ENCODE measurements at places on chromosomes 3 and 15.

GRCh38 chr3:88385090-88385489 lies 235.3 kb downstream of the C3orf38 start:
- DNase-seq = no peak

- no peak for DNase-seq
Observed at GRCh38 chr15:34789326-34789725, 6.0 kb downstream of the ACTC1 start.

DNA sequence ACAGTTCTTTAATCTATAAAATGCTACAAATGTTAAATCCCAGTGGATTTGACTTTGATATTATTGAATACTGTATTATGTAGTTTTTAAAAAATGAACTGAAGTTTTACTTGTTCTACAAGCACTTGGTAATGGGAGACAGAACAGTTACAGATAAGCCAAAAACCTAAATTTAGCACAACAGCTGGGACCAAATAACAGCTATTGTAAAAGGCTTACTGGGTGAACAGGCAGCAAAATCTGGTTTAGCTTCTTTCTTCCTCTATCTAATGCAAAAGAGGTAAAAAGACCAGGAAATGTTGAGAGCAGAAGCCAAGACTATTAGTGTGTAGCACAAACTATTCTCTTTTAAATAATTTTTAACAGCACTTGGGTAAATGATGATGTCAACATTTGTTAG lies 1.6 kb upstream of the ATOSA start:
- no peak for DNase-seq

- no peak for DNase-seq
Observed at GRCh38 chr3:31247063-31247447, 285.7 kb upstream of the STT3B start.

GRCh38 chr3:24255414-24255813 lies 239.2 kb downstream of the THRB start:
- no peak for DNase-seq

- DNase-seq = no peak
Observed at GRCh38 chr15:40290918-40291574, 8.2 kb upstream of the ANKRD63 start.

- DNase-seq = no peak
Observed at GRCh38 chr15:39796601-39797000, 14.0 kb upstream of the FSIP1 start.

DNA sequence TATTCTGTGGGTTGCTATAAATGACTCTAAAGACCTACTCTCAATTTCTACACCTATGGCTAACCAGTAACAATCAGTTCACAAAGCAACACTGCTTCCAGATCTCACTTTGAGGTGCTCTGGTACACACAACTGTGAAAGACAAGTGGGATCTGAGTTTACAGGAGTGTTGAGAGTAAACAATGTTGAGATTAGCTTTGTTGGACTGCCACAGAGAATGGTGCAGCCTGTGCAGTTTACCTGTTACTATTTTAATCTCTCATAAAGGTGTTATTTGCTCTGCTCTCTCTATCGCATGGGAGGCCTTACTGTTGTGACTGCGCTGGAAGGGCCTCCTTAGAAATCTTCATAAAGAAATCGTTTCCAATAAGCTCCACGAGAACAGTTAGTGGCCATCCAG lies 112.0 kb downstream of the SOX2 start:
- no peak for DNase-seq

DNA sequence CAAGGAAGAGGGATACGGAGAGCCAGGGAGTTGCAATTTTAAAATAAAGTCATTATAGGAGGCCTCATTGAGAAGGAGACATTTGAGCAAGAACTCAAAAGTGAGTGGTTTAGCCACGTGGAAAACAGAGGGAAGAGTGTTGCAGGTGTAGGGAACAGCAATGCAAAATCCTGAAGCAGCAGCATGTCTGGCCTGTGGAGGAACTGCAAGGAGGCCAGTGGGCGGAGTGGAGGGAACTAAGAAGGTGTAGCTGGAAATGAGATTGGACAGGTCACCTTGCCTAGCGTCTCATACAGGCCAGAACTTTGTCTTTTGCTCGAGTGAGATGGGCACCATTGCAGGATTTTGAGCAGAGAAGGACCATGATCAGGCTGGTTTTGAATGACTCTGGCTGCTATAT lies 34.9 kb downstream of the SAXO2 start:
- no peak for DNase-seq

- DNase-seq = no peak
Observed at GRCh38 chr3:175598740-175599139, 739.6 kb downstream of the NAALADL2 start.

DNA sequence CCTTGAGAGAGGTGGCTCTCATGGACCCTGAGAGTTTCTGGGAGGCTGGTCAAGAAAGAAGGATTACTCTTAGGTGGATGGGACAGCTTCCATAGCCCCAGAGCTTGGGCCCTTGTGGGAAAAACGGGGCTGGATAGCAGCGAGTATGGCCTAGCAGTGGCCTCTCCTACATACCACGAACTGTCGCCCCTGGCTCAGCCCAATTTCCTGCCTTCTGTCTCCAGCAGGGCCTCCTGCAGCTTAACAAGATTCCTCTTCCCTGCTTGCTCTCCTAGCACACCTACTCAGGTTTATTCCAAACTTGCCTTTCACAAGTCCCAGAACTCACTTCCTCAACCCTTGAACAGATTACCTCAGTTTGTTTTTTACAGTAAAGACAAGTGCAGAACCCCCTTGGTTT lies 139.7 kb upstream of the TPM1 start:
- DNase-seq = no peak

DNA sequence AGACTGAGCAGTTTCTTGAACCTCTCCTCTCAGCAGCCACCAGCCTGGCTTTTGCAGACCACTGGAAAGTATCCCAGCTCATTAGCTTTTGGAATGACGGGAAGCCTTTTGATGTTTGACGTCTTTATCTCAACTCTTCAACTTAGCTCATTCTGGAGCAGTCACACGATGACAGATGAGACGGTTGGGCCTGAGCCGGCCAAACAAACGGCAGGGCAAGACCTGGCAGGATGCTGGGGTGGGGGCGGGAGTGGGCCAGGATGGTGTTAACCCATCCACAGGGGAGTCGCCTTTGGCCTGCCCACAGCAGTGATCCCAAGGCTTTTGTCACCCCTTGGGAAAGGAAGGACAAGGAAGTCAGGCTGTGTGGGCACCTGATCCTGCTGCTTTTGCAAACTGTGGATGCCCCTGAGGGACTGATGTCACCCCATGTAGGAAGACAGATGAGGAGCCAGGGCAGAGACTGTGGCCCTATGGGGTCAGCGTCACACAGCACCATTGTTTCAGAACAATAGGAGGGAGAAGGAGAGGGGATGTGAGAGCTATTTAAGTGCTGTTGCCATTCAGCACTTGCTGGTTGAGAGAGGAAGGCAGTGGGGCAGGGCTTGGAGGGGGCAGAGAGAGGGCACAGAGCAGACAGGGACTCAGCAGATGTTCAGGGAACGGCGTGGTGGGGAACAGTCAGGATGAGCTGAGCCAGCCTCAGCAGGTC lies 121.9 kb upstream of the CTDSPL start:
- DNase-seq = no peak

- DNase-seq = no peak
Observed at GRCh38 chr3:151227266-151227806, 24.3 kb upstream of the GPR171 start.

GRCh38 chr3:172129498-172129849 lies 90.1 kb downstream of the FNDC3B start:
- DNase-seq = peak; percentile 92

DNA sequence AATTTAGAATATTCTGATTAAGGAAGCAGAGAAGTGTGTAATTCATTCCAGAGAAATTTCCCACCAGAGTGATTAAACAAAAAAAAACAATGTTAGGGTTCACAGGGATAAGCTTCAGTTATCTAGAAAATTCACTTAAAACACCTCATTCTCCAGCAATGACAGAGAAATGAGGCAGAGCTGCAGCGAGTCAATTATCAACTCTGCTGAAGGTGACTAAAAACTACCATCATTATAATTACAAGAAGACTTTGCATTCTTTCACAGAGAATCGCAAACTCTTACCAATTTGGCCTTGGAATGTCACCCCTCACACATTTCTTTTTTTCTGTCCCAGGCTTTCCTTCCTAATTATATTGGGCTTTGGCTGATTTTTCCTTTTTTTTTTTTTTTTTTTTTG lies 117.1 kb downstream of the RAB11A start:
- no peak for DNase-seq

DNA sequence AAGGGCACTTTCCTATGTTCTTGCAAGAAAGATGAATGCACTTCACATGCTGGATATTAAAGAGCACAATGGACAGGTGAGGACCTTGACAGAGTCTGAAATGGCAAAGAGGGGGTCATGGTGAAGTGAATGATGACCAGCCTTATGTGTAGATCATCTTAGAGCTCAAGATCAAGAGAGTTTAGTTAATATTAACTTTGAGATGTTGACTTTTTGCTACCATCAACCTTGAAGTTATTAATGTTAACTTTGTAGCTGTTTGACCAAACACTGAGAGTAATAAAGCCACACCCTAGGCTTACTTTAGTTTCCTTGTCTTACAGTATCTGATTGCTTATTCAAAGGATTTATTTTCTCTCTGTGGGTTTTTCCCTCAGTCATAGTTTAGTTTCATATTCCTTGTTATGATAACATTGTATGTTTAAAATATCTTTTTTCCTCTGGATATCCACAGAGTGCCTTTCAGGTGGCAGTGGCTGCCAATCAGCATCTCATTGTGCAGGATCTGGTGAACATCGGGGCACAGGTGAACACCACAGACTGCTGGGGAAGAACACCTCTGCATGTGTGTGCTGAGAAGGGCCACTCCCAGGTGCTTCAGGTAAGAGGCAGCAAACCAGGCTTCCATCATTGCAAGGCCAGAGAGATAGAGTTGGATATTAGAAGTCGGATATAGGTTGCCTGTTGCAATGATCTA lies 5.4 kb downstream of the NFKBIZ start:
- no peak for DNase-seq

DNA sequence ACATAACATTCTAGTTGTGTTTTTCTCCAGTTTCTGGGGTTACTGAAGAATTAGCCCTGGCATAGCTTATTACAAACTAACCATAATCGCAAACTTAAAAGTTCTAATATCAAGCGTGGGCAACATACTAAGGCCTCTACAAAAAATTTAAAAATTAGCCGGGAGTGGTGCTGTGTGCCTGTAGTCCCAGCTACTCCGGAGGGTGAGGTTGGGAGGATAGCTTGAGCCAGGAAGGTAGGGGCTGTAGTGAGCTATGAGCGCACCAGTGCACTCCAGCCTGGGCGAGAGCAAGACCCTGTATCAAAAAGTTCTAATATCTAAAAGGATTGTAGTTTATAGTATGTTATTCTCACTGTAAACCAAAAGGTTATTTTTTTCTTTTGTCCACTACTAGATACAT lies 1.1 kb downstream of the OIP5 start:
- no peak for DNase-seq

DNA sequence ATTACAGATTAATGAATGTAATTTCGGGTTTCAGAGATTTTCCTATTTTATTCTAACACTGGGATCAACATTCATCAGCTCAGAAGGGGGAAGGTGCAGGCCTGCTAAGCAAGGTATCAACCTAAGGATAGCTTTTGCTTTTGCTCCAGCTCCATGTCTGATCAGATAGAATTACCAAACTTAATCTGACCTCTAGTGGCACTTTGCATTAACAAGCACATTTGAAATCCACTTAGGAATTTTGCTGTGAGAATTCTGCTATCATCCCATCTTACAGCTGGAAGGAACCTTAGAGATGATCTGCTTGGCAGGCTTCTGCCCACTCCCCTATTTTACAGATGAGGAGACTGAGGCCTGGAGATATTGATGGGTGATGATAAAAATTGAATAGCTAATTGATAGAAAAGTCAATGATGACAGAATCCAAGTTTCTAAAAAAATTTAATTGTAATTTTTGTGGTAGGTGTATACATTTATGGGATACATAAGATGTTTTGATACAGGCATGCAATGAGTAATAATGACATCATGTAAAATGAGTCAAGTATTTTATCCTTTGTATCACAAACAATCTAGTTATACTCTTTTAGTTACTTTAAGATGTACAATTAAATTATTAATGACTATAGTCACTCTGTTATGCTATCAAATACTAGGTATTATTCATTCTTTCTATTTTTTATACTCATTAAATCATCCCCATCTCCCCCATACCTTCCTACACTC lies 209.2 kb upstream of the ZPLD1 start:
- DNase-seq = peak; percentile 27

DNA sequence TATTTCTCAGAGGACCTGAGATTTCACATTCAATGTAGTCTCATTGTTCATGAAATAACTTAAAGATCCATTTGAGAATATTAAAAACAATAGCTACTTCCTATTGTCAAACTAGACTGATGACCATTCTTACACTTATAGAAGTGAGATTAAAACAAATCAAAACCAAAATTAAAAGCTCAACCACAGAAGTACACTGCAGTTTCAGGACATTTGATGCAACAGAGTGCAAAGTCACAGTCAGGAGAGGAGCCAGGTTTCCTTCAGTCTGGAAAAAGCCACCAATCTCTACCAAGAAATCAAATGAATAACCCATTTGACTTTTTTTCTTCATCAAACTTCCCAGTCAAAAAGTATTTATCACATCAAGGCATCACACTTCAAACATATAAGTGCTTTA lies 5.5 kb downstream of the CCPG1 start:
- no peak for DNase-seq

- peak; percentile 88 for DNase-seq
Observed at GRCh38 chr3:107522510-107523288, at the start of gene BBX. BBX (plus strand) TSS chr3:107522962; CDS start chr3:107710461, 187,499 bp downstream.

GRCh38 chr3:112187300-112187699 lies 54.3 kb upstream of the GCSAM start:
- DNase-seq = no peak

DNA sequence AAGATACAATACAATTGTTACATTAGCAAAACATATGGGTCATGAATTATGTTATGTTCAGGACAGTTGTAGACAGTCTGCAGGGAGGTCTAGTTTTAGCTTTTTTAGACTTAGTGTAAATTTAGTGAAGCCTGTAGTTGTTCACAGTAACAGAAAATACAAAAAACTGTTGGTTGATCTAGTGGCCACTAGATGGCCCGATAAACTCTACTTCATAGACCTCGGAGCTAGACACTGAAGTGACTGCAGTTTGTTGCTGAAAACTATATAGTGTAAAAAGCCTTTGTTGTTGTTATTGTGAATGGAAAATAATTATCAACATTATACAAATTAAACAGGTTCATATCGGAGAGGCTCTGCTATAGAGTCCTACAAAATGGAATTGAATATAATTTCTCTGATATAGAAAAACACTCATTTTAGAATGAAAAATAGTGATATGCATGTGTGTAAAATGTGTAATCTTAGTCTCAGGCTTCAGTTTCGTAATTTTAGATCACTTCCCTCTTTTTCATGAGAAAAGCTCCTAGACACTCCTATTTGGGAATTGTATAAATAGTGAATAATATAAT lies 18.3 kb downstream of the MAGEL2 start:
- peak; percentile 33 for DNase-seq

DNA sequence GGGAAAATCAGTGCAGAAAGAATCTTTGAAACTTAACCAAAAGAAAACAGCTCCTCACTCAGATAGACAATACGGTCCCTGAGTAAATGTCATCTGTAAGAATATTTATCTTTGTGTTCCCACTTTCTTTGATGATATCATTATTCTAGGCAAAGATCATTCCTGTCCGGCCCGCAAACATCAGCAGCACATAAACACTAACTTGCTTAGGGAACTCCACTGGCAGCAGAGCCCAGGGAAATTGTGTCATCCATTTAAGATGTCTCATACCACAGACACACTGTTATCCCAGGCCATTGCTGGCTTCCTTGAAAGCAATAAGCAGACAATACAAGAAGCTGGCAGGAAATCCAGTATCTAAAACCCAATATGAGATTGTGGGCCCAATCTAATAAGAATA lies 20.1 kb upstream of the CD96 start:
- no peak for DNase-seq
